ENCODE measurements at places on chromosomes 12 and 14.
A peak's percentile ranks its signal among the peaks of the same experiment; 100 is the strongest.

GRCh38 chr14:36617824-36618223 lies 35.4 kb upstream of the NKX2-8 start:
- DNase-seq, result no peak

DNA sequence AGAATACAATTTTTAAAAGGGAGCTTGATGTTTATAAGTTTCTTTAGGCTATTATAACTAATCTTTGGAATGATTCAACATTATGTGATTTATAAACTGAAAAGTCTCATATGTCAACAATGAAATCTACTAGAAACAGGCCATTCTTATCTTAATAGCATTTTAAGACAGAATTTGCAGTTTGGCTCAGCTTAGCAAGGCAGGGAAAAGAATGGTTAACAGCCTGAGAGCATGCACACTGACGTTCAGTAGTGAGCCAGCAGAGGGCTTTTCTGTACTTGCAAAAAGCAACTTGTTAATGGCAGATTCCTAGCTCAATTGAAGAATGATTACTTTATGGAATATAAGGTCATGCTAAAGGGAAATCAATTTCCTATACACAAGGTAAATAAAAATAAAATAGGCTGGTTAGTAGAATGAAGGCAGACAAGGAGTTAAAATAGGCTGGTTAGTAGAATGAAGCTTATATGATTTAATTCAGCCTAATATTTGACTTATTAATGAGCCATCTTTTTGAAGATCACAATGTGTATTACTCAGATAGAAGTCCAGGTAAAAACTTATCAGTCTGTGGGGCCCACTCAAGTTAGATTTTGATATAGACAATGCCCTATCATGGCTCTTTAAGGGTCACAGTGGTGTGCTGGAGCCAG lies 95.9 kb downstream of the OTOGL start:
- peak; percentile 41 for DNase-seq

- no peak for DNase-seq
Measured at GRCh38 chr12:100346660-100347059, 10.2 kb upstream of the SLC17A8 start.

DNA sequence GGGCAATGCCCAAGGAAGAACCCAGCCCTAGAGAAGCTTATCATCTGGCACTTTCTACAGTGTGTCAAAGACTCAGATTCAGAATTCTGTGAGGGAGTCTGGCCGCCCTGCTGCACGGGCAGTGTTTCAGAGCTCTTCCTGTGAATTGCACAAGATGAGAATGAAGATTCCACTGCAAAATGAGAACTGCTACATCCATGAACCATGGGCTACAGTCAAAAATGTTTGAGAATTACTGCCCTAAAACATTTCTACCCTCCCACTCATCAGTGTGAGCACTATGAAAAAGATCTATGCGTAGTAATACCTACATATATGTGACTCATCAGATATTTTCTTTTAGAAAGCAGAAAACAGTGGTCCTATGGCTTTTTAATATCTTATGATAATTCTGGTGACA lies 104.0 kb downstream of the STAB2 start:
- DNase-seq, result no peak

DNA sequence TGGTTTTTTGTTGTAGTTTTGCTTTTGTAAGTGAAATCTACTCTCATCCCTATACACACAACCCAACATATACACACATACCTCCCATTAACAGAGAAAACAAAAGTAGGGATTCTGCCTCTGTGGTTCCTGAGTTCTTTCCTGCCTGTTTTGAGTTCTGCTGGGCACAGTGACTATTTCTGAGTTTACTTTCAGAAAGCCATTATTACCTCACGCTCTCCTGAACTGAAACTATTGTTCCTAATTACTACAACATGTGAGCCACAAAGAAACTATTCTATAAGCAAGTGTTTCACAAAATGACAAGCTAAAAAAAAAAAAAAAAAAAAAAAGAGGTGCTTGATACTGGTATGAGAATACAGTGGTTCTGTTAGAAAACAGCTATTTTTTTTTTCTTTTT lies 110.9 kb downstream of the ALG10B start:
- no peak for DNase-seq

GRCh38 chr14:73717711-73718417 lies 3.7 kb upstream of the PNMA1 start:
- DNase-seq, result no peak

DNA sequence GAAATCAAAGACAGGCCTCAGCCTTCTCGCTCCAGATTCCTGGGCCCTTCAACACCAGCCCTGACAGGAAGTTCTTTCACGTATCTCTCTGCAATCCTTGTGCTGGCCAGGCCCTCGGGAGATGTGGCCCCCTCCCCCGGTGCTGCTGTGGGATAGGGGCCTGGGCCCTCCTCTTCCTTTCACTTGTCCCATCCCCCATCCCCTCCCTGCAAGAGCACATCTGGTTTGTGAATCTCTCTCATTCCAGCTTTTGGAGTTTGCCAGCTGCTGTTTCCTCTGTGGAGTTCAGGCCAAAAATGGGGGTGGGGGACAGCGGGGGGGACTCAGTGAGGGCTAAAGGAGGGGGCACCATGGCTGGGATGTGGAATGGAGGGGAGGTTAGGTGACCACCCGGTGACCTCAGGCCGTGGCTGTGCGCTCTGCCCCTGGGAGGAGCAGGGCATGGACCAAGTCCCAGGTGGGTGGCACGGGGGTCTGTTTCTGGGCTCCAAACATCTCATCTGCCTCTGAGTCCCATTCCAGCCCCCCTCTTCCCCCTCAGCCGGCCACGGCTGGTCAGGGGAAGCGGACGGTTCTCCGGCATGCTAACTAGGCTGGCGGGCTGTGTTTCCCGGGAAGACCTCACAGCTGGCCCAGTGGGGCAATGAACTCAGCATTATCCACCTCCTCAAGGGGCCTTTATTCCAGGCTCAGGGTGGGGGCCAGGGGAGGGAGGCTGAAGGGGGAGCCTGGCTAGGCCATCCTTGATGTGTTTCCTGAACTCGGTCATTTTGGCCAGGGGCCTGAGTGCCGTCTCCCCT lies 7.4 kb downstream of the LRP1 start:
- DNase-seq, result no peak

DNA sequence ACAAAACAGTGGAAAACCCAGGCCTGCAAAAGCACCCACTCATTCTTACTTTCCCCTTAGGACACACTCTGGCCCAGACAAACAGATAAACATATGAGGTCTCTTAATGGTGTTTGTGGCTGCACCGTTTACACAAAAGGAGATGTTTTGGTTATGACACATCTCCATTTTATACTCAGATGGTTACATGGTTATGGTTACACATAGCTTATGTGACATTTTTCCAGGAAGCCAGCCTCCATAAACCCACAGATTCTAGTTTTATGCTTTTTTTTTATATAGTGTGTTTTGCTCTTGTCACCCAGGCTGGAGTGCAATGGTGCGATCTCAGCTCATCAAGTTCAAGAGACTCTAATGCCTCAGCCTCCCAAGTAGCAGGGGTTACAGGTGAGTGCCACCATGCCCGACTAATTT lies 3.5 kb upstream of the KLRD1 start:
- DNase-seq, result peak; percentile 23

Measured in AG08396 (cell line).